Suprapubic skin (tissue), 4 donors: ENCODE measurements at places on chromosomes 4 and X. TPM values are rescaled to one million over a fixed set of nuclear protein-coding genes. Genes with fewer than 3 reads are reported as not detected.

SCARB2 gene
- 87.6 TPM for total RNA-seq

GPR82 gene
- total RNA-seq: not detected

C4orf50 gene
- not detected for total RNA-seq

NOX1 gene
- total RNA-seq: not detected

TEX13B gene
- total RNA-seq: not detected

CT47B1 gene
- not detected for total RNA-seq

TMEM271 gene
- total RNA-seq: 8.7 TPM

DNA sequence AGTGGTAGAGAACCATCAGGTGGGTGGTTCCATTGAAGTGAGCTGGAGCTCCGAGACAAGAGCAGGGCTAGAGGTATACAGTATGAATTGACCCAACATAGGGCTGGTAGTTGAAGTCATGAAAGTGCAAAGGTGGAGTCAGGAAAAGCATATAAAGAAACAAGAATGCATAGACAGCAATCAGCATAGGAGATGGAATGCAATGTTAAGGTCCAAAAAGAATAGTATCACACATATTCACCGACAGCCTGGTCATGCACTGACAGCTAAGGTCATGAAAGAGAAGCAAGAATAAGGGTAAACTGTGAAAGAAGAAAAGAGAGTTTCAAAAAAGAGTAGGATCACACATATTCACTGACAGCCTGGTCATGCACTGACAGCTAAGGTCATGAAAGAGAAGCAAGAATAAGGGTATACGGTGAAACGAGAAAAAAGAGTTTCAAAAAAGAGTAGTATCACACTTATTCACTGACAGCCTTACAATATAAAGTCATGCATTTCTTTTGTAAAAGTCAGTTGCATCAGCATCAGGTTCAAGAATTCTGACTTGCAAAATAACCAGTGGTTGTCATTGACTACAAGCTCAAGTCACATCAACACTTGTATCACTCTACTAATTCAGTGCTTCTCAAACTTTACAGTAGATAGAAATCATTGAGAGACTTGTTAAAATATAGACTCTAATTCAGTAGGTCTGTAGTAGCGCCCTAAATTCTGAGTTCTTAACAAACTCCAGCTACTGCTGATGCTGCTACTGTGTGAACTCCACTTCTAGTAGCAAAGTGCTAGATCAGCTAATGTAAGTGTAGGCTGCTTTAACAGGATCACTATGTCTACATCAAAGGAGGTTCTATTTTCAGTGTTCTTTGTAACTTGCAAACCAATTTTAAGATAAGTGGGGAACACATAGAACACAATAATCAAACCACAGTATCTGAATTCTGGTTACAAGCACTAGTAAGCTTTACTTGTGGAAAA, 221.9 kb downstream of the PDGFC start:
- H3K27me3 ChIP-seq: no peaks in the 10 kb centered on the region
- no peak overlapping the region for H3K27ac ChIP-seq
- H3K36me3 ChIP-seq: no peaks in the 10 kb centered on the region
- no peak overlapping the region for H3K4me3 ChIP-seq
- H3K4me1 ChIP-seq: no peaks in the 10 kb centered on the region

DNA sequence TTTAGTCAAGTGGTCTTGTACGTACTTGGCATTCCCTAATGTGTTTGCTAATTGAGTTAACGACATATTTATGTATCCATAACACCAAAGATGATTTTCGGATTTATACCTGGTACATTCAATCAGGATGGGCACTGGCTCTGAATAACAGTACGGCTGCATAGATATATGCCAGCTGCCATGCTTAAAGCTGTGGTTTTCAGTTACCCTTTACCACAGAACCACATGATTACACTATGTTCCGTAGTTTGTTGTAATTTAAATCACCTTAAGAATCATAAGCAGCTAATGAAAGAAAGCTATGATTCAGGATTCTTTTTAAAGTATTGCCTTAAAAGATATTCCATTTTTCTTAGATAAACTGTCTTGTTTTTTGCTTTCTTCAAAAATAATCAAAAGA, 53.6 kb downstream of the FIP1L1 start:
- H3K4me1 ChIP-seq: no peaks in the 10 kb centered on the region
- H3K36me3 ChIP-seq: peaks cover 51% of the 10 kb centered on the region
- no peaks in the 10 kb centered on the region for H3K27me3 ChIP-seq
- no peak overlapping the region for H3K4me3 ChIP-seq
- no peak overlapping the region for H3K27ac ChIP-seq
- DNase-seq: no peak

GRCh38 chrX:42096265-42096920, 173.0 kb upstream of the CASK start:
- H3K4me1 ChIP-seq: no peaks in the 10 kb centered on the region
- no peak overlapping the region for H3K27ac ChIP-seq
- no peaks in the 10 kb centered on the region for H3K27me3 ChIP-seq
- H3K36me3 ChIP-seq: no peaks in the 10 kb centered on the region

- no peak overlapping the region for H3K4me3 ChIP-seq
- no peak for DNase-seq
- H3K4me1 ChIP-seq: no peaks in the 10 kb centered on the region
- no peak overlapping the region for H3K27ac ChIP-seq
- H3K36me3 ChIP-seq: no peaks in the 10 kb centered on the region
These were observed 19.5 kb upstream of the CXCR3 start for GRCh38 chrX:71637848-71638247.

GRCh38 chr4:137474711-137475301, 57.5 kb downstream of the PCDH18 start:
- H3K4me1 ChIP-seq: no peaks in the 10 kb centered on the region
- H3K27ac ChIP-seq: no peak overlapping the region
- DNase-seq: no peak
- no peak overlapping the region for H3K4me3 ChIP-seq

DNA sequence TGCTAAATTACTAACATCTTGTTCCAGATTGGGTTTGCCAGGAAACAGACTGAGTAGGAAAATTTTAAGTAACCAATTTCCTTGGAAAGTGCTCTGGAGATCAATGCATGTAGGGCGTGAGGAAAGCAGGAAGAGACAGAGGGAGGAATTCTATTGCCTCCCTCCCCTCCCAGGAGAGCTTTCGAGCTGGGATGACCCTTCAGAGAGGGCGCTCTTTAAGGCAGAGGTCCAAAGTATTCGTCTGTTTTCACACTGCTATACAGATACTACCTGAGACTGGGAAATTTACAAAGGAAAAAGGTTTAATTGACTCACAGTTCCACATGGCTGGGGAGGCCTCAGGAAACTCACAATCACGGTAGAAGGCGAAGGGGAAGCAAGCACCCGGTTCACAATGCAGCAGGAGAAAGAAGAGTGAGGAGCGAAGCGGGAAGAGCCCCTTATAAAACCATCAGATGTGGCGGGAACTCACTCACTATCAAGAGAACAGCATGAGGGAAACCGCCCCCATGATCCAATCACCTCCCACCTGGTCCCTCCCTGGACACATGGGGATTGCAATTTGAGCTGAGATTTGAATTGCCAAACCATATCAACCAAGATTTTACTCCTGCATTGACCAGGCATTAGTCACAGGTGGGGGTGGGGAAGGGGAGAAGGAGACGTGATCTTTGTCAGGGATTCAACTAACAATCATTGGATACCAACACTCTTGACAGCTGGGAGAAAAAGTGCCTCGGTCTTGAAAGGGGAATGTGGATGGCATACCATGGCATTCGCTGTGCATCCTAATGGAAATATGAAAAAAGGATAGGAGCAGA, 63.8 kb downstream of the SLITRK2 start:
- H3K27ac ChIP-seq: no peak overlapping the region
- H3K4me1 ChIP-seq: no peaks in the 10 kb centered on the region
- H3K36me3 ChIP-seq: no peaks in the 10 kb centered on the region
- DNase-seq: no peak
- H3K27me3 ChIP-seq: no peaks in the 10 kb centered on the region

DNA sequence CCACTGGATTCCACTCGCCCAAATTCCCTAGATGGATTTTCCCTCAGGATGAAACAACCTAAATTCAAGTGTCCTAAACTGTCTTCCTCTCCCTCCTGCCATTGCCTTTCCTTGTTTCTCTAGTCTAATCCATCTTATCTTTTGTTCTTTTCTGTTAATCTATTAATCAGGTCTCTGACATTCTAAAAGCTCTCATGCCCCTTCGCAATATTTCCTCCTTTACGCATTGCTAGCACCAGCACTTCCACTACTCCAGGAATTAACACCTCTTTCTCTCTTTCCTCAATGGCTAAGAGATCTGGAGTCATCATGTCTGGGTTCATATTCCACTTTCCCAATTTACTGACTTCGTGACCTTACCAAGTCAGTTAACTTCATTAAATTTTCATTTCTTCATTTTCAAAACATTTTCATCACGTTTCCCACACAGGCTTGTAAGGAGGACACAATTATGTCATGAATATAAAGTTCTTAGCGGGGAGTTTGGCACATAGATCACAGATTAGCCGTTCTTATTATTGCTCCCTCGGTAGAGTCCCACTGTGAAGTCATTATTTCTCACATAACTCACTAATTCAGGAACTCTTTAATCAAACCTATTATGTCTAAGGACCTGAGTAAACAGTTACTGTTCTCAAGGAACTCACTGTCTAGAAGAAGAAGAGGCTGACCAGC, 45.3 kb downstream of the FAT4 start:
- no peaks in the 10 kb centered on the region for H3K27me3 ChIP-seq
- no peaks in the 10 kb centered on the region for H3K36me3 ChIP-seq
- H3K27ac ChIP-seq: no peak overlapping the region
- H3K4me3 ChIP-seq: no peak overlapping the region

GRCh38 chr4:20391198-20391597, 139.5 kb downstream of the SLIT2 start:
- no peak overlapping the region for H3K4me3 ChIP-seq
- H3K36me3 ChIP-seq: no peaks in the 10 kb centered on the region
- H3K27ac ChIP-seq: no peak overlapping the region
- no peaks in the 10 kb centered on the region for H3K4me1 ChIP-seq
- no peaks in the 10 kb centered on the region for H3K27me3 ChIP-seq
- DNase-seq: no peak

DNA sequence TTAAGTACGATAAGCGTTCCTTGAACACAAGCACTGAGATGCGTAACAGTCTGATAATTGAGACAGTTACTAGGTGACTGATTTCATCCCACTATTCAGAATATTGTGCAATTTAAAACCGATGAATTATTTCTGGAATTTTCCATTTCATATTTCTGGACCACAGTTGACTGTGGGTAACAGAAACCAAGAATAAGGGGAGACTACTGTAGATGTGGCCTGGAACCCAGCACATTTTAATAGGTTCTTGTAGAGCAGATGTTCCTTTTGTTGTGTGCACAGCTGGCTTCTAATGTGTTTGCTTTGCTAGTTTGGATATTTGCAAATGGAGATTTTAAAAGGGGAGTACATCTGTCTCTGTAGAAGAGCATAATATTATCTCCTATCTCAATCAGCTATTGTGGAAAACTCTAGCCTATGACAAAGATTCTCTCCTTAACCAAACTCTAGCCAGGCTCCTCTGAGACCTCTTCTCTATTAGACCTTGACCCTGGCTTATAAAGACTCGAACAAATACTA, 16.4 kb downstream of the NAAA start:
- peaks cover 54% of the 10 kb centered on the region for H3K36me3 ChIP-seq
- no peaks in the 10 kb centered on the region for H3K27me3 ChIP-seq
- no peak for DNase-seq

DNA sequence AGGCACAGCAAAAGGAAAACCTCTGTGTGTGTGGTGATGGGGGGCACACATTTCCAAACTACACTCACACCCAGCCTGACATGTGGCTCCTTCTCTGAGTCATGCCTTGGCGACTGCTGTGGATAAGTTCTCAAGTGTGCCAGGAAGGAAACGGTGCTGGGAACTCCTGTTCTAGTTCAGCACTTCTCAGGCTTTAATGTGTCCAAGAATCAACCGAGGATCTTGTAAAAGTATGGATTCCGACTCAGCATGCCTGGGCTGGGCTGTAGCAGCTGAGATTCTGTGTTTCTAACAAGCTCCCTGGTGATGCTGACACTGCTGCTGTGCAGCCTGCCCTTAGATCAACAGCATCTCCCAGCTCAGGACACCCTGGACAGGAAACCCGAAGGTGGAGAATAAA, 20.2 kb downstream of the CLNK start:
- no peaks in the 10 kb centered on the region for H3K36me3 ChIP-seq
- H3K27me3 ChIP-seq: peaks cover 7% of the 10 kb centered on the region
- no peak for DNase-seq
- H3K4me1 ChIP-seq: no peaks in the 10 kb centered on the region
- no peak overlapping the region for H3K4me3 ChIP-seq

DNA sequence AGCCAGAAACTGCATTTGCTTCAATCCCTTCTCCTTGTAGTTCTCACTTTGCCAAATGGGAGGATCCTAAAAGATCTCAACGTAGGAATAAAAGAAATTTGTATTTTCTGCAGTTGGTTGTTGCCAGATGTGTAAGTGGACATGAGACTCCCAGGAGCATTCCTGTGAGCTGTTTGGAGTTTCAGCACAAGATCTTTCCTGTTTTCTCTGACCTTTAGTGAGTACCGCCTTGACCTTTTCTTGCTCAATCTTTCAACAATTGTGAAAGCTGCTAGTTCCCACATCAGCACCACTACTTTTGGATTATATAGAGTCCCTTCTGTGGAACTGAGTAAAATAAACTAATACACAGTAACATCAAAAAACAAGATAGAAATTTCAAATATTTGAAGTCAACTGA, 683.8 kb upstream of the PABPC4L start:
- no peak overlapping the region for H3K4me3 ChIP-seq
- H3K4me1 ChIP-seq: no peaks in the 10 kb centered on the region
- H3K36me3 ChIP-seq: no peaks in the 10 kb centered on the region
- no peak for DNase-seq
- no peaks in the 10 kb centered on the region for H3K27me3 ChIP-seq
- no peak overlapping the region for H3K27ac ChIP-seq

- no peak for DNase-seq
- H3K36me3 ChIP-seq: no peaks in the 10 kb centered on the region
These were observed 6.0 kb upstream of the IDS start for GRCh38 chrX:149511081-149511480.
